Stimulated activated CD4-positive, alpha-beta T cell treated with anti-CD3 and anti-CD28 coated beads, Interleukin-4, amount 100 ng/mL, for 48 hours (primary cell): ENCODE measurements at places on chromosomes 11 and 22.
A peak's percentile ranks its signal among the peaks of the same experiment; 100 is the strongest.

DNA sequence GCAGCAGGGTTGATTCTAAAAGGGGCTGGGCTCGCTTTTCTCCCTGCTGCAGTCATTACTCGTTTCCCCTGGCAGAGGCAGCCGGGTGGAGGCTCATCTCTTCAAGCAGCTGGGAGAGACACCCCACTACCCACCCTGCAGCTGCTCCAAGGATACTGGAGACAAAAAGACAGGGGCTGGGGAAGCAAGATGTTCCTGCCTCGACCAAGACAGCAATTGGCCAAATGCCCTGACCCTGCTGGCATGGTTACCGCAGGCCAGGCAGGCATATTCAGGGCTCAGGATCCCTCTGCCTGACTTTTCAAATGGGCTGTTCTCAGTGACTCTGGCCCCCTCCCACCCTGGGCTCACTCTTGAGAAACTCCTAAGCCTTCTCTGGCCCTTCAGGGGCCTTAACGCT is 6.8 kb upstream of the RGL4 start:
- DNase-seq = no peak

GRCh38 chr11:128624269-128625175 is 37.2 kb upstream of the ETS1 start:
- DNase-seq = peak; percentile 57

DNA sequence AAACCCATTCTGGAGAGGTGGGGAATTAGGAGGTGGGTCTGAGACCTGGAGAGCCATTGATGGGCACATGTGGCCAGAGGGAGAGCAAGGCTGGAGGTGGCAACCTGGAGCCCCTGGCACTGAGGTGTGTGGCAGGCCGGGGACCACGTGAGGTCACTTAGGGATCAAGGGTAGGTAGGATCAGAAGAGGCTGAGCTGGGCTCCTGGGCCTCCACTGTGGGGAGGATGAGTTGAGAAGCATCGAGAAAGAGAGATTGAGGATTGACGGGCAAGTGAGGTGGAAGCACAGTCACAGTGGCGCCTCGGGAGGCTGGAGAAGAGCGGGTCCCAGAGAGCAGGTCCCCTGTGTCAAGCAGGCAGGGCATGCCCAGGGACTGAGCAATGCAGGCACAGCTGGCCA is 4.1 kb downstream of the GNAZ start:
- DNase-seq = no peak

GRCh38 chr22:40410272-40410671 is 39.9 kb downstream of the SGSM3 start:
- DNase-seq = no peak

DNA sequence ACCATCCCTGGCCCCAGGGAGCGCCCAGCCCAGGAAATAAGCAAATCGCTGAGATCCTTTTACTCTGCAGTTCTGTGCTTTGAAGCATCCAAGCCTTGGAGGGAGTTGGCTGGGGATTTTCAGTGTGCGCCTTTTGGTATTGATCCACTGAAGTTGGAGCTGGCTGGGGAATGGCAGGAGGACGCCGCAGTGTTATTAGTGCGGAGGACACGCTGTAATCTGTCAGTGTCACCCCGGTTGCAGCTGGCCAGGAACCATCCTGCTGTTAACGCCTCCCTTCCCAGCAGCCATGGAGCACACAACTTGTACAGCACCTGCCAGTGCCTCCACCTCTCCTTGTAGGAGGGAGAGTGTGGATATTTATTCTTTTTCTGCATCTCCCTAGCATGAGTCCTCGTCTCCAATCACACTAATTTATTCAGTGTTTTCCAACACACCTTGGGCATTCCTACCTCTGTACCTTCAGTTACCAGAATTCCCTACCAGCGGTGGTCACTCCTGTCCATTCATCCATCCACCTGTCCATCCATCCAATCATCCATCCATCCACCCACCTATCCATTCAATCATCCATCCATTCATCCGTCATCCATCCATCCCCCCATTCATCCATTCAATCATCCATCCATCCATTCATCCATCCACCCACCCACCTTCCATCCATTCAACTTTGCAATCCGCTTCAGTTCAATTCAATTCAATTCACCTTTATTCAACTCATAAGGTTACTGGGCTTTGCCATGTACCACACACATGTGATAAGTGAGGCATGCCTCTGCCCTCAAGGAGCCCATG is 21.9 kb upstream of the EIF3D start:
- no peak for DNase-seq

DNA sequence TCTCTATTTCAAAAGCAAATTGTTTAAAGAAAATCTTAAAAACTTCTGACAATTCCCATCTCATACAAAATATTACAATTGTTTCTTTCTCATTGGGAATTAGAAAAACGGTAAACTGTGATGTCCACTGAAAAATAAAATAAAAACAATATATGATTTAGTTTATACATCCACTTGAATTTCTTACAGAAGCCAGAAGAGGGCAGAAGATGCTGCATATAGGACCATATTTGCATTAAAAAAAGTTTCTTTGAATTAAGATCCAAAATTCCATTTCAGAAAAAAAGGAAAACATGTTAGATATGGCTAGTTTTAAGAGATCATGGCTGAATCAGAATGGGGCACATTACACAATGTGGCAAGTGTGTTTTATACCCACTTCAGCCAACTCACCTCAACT is 39.3 kb upstream of the LRRC4C start:
- no peak for DNase-seq

GRCh38 chr22:36359470-36359996 is 28.2 kb downstream of the MYH9 start:
- no peak for DNase-seq

DNA sequence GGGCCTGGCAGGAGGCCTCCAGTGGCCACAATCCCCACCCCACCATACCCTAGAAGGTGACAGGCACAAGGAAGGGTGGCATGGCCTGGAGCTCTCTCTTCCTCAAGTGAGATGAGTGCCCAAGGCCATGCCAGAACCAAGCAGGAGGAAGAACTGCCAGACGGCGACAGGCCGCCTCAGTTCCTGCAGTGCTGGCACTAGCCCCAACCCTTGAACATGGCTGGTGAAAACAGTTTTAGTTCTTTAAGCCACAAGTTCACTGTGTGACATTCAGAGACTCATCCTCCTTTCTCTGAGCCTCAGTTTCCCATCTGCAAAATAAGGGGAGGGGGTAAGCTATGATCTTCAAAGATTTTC is 9.8 kb downstream of the CHRDL2 start:
- no peak for DNase-seq

GRCh38 chr22:29224121-29224858 is 18.6 kb downstream of the EMID1 start:
- no peak for DNase-seq

- DNase-seq = no peak
These were observed 40.9 kb downstream of the CWC15 start for GRCh38 chr11:94932503-94932902.

- peak; percentile 85 for DNase-seq
These were observed at the start of gene RNF169 for GRCh38 chr11:74748211-74749126. TSS of gene RNF169 (plus strand) at chr11:74748849. CDS start at chr11:74748881, 32 bp downstream.

DNA sequence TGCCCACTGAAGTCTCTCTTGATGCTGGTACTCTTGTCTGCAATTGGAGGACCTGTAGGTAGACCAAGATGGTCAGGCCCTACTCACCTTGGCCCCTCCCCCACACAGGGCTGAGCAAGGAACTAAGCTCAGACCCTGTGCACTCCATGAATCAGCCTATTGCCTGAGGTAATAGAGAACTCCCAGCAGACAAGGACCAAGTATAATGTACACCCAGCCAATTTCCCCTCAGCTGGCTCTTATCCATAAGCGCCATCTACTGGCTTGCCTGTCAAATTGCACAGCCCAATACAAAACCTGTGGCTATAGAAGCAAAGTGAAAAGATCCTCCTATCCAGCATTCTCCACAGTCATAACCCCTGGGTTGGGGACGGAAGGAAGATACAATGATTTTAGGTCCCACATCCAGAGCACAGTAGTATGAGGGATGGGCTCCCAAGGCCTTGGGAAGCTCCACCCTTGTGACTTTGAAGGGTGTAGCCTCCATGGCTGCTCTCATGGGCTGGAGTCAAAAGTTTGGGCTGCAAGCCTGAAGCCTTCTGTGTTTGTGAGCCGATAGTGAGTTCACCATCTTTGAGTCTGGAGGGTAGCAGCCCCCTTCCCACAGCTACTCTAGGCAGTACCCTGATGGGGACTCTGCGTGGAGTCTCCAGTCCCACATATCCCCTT is 56.0 kb downstream of the GLYATL2 start:
- DNase-seq = no peak

- no peak for DNase-seq
These were observed 5.6 kb downstream of the ARHGEF17 start for GRCh38 chr11:73313652-73314051.

GRCh38 chr11:126405906-126406305 is 50.4 kb downstream of the ST3GAL4 start:
- no peak for DNase-seq

DNA sequence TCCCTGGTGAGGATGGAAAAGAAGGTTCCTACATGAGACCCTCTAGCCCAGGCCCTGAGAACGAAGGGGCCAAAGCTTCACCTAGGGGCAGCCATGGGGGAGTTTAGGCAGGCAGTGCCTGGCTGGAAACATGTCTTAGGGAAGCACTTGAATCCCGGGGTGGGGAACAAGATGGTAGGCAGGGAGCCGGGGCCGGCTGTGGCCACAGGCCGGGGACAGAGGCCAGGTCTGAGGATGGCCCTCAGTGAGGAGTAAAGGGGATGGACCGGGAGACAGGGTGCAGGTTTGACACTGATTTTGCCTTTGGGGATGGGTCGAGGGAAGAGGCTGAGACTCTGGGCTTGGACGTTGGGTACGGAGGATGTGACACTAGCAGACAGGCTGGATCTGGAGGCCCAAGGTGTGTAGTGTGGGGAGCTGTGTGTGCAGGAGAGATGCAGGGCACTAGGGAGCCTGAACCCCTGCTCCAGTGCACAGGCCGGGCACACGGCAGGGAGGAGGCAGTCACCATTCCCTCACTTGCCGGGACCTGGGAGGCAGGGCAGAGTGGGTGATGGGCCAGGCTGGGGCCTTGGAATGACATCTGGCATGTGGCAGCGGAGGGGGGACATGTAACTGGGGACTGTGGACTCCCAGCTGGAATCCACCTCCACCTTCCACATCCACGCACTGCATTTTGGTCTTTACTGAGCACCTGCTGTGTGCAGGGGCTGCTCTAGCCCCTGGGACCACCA is 6.1 kb downstream of the RTN4R start:
- no peak for DNase-seq

DNA sequence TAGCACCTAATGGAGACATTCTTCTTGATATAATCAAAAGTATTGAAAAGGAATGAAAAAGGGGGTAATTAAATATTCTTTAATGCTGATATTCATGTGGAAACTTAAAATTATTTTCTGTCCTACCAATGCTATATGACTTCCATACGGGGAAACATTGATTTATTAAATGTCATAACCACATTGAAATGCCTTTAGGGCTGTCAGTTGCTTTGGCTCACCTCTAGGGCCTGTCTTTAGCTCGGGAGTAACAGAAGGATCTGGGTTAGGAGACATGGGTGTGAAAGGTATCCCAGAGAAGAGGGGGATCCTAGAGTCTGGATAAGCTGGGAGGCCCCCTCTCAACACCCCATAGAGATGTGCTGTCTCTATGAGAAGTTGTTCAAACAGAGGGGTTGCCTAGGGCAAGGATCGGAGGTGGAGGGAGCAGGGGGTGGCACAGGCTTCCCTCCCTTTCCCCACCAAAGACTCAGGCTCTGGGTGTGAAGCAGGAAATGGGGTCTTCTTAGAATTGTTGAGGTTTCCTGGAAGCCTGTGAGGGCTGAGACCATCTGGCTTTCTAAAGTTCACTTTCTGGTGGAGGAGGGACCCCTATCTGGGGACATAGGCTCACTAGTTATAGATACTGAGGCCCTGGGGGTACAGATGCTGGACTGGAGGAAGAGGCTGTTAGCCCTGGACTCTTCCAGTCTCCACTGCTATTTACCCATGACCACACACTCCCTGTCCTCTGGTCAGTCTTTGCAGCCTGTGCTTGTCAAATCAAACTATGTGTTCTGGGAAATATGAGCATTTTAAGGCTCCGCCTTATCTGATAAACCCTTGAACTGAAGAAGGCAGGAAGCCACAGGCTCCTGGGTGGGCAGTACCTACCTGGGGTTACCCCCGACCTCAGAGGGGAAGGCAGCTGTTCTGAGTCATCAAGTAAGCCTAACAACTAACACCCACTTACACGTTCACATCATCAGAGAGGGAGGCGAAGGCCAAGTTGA is 55.8 kb upstream of the RRAS2 start:
- peak; percentile 33 for DNase-seq
